ENCODE measurements at places on chromosomes 5 and 9. TPM values are rescaled to one million over a fixed set of nuclear protein-coding genes. Genes with fewer than 3 reads are reported as not detected.

Gene GPR150
- total RNA-seq = 0.29 TPM

Gene POLK
- total RNA-seq = 34.7 TPM

Gene BRINP1
- total RNA-seq = 23.3 TPM

Gene SPINK13
- not detected for total RNA-seq

- H3K4me1 ChIP-seq = peaks cover 34% of the 10 kb centered on the region
- H3K27me3 ChIP-seq = no peaks in the 10 kb centered on the region
Measured at GRCh38 chr9:82148901-82149461, 160.4 kb downstream of the SPATA31D1 start.

- H3K36me3 ChIP-seq = no peaks in the 10 kb centered on the region
- no peaks in the 10 kb centered on the region for H3K27me3 ChIP-seq
Measured at GRCh38 chr5:151086905-151087360, 6.1 kb upstream of the TNIP1 start.

GRCh38 chr5:97095318-97095732 is 47.1 kb downstream of the LIX1 start:
- no peaks in the 10 kb centered on the region for H3K4me1 ChIP-seq
- H3K27ac ChIP-seq = no peak overlapping the region

DNA sequence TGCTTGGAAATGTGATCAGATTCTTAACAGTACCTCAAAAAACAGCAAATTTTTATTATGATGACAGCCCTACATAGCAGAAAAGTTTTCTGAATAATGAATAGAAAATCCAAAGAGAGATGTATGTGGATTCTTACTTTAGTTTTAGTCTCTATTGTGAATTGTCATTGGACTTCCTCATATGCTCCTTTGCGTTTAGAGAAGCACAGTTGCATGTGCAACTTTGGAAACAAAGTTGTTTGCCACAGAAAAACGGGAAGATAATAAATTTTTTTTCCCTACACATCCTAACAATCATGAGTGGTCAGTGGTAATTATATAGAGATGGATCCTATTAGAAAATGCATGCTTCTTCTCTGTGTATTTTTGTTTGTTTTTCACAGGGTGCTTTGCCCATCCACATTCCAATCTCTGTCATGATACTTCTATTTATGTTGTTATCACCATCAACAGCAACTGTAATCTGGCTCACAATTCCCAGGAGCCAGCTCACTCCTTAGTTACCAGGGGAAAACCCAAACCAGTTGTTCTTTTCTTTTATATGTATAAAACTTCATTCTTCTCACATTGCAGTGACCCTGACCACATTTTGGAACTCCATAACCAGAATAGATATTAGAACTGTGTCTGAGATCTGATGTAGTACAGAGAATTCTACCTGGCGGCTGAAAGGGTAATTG is 118.7 kb downstream of the NDUFS4 start:
- no peaks in the 10 kb centered on the region for H3K4me1 ChIP-seq
- no peak overlapping the region for H3K4me3 ChIP-seq
- DNase-seq = peak; percentile 25
- H3K27me3 ChIP-seq = no peaks in the 10 kb centered on the region
- H3K36me3 ChIP-seq = no peaks in the 10 kb centered on the region
- H3K27ac ChIP-seq = peak overlapping the region; percentile 25

GRCh38 chr9:91043056-91043810 is 241.6 kb downstream of the SYK start:
- no peak for DNase-seq
- H3K27ac ChIP-seq = no peak overlapping the region
- H3K4me3 ChIP-seq = no peak overlapping the region
- no peaks in the 10 kb centered on the region for H3K27me3 ChIP-seq
- peaks cover 16% of the 10 kb centered on the region for H3K4me1 ChIP-seq

- H3K4me1 ChIP-seq = no peaks in the 10 kb centered on the region
- H3K4me3 ChIP-seq = no peak overlapping the region
- H3K36me3 ChIP-seq = no peaks in the 10 kb centered on the region
- H3K27ac ChIP-seq = no peak overlapping the region
Measured at GRCh38 chr5:37932450-37932849, 92.6 kb upstream of the GDNF start.
